T-helper 17 cell (primary cell): ENCODE measurements at places on chromosomes 16 and 17.

DNA sequence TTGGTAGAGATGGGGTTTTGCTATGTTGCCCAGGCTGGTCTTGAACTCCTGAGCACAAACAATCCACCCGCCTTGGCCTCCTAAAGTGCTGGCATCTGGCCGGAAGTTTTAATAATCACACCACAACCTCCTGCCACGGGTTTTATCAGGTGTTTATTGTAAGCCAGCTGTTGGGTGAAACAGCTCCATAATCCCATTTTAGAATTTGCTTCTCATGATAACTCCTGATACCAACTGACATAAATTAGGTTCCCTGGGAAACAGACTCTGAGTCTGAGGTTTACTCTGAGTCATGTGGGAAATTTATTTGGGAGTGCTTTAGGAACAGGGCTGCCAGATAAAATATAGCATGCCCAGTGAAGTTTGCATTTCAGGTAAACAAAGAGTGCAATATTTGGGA, 122.6 kb upstream of the MED13 start:
- no peak for DNase-seq

DNA sequence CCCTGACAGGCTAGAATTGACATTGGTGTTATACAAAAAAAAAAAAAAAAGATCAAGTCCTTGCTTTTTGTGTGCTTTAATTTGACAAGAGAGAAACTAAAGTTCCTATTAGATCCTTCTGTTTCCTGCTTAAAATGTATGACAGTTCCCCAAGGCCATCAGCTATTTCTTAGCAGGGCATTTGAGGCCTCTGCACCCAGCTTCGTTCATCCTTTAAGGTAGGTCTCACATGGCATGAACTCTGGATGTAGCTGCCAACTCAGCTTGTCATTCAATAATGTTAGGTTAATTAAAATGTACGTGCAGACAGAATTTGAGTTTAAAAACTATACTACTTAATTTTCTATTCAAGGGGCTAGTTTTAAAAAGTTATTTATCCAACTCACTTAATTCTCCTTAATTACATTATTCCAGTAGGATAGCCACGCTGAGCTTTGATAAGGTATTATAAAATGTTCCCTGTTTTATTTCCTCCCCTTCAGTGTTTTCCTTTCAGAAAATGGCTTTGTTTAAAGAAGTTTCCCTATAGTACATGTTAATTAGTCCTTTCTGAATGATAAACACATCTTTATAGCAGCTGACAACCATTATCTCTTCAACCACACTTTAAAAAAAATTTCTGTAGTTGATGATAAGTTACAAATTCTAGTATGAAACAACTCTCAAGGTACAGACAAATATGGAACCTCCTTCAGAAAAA, 1.2 kb upstream of the RFFL start:
- no peak for DNase-seq

DNA sequence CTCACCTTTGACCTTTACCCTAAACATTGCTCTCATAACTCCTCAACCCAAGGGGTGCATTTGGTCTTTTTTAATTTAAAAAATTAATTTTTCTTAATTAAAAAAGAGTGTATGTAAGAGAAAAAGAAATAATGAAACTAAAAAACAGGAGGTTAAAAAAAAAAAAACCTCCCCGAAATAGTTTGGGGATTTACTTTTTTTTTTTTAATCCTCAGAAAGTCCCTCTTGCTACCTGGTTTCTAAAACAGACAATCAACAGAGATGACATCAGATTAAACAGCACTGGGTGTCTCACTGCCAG, 301.3 kb downstream of the SOX9 start:
- no peak for DNase-seq

DNA sequence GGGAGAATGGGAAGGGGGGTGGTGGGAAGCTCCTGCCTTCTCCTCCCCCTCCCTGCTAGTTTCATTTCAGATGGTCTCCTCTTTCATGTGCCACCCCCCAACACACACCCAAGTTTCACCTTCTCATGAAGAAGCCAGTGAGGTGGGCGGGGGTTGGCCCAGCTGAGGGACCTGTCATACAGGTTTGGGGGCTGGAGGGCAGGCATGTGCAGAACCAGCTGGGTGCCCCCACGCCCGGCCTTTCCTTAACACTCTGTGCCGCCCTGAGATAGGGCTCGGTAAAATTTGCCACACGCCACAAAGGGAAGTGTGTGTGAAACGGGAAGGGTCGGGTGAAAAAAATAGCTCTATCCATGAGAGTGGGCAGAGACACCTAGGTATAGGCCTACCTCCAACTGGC, 57.4 kb downstream of the PIPOX start:
- no peak for DNase-seq

- DNase-seq = peak; percentile 19
Measured at GRCh38 chr17:17568772-17569195, 22.7 kb downstream of the PEMT start.

GRCh38 chr17:82875407-82875856, 35.6 kb upstream of the ZNF750 start:
- no peak for DNase-seq

GRCh38 chr16:58490065-58490464, 9.9 kb upstream of the NDRG4 start:
- DNase-seq = no peak

GRCh38 chr17:7167832-7168231, 11.3 kb downstream of the ASGR1 start:
- no peak for DNase-seq

GRCh38 chr16:55285586-55285985, 38.4 kb upstream of the IRX6 start:
- no peak for DNase-seq

GRCh38 chr17:35773129-35773528, 12.4 kb downstream of the C17orf50 start:
- DNase-seq = no peak

DNA sequence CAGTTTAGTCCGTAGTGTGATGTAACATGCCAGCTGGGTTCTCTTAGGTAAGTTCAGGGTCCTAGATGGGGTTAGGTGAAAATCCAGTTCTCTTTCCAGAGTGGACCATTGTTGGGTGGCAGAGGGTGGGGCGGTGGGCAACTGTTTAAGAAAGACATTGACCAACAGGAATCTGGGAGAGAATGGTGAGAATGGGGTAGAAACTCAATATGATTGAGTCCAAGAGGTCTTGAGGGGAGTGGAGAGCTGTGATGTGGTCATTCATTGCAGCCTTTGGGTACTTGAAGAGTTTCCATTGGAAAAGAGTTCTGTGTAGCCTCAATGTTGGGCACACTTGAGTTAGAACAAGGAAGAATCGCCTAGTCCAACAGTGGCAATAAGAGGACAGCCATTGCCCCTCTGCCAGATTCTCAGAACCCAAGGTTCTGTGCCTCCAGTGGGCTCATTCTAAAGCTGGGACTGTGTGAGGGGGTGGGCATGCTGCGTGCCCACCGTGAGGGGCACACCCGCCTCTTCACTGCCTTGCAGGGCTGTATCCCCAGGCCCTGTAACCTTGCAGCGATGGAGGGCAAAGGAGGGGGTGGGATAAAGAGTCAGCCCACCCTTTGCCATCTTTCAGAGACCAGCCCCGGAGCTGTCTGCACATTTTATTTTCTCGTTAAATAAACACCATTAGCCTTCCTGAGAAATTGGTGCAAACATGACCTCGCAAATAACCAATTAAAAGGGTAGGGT, 208.1 kb downstream of the CCDC182 start:
- no peak for DNase-seq

- DNase-seq = peak; percentile 43
Measured at GRCh38 chr16:22161999-22162655, at the start of gene SDR42E2. Gene SDR42E2, plus strand, starts transcription at chr16:22162506. Its CDS starts 3,077 bp downstream, at chr16:22165583.

DNA sequence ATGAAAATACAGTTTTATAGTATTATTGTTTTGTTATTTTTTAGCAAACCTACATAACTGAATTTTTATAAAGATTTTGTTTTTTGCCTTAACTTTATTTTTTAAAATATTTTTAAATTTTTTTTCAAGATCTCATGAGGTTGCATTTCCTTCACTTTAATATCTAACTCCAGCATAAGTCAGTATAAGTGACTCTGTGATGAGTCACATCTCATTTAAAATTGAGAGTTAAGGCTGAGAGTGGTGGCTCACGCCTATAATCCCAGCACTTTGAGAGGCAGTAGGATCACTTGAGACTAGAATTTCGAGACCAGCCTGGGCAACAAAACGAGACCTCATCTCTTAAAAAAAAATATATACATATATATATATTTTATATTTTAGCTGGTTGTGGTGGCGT, 44.0 kb downstream of the NLK start:
- DNase-seq = no peak

DNA sequence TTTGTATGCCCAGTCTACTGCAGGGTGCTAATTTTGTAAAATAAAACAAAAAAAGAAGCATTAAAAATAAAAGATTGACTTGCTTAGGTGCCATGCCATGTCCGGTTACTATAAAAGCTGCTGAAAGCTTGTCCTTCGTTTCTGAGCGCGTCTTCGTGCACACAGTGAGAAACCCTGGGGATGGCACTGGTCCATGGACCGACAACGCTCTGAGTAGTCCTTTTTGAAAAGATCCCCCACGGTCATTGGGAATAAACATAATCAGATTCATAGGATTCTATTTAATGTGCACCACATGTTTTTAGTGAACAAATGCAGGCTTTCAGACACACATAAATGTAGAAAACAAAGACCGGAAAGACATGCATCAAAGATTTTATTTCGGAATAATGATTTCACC, 146.3 kb downstream of the XYLT1 start:
- DNase-seq = no peak

DNA sequence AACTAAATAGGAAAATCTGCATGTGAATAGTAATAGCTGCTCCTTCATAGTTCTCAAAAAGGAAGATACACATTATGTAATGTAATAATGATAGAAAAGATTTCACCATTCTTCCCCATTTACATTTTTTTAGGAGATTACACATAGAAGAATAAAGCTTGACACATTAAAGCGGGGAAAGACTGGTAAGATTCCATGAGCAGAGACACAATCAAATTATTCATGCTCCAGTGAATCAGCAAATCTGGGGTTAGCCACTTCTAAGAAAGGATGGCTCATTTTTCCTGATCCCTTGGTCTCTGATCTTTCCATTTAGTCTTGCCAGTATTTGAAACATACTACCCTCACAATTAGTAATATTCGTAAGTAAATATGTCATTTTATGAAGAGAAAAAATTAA, 81.9 kb downstream of the CA4 start:
- no peak for DNase-seq

DNA sequence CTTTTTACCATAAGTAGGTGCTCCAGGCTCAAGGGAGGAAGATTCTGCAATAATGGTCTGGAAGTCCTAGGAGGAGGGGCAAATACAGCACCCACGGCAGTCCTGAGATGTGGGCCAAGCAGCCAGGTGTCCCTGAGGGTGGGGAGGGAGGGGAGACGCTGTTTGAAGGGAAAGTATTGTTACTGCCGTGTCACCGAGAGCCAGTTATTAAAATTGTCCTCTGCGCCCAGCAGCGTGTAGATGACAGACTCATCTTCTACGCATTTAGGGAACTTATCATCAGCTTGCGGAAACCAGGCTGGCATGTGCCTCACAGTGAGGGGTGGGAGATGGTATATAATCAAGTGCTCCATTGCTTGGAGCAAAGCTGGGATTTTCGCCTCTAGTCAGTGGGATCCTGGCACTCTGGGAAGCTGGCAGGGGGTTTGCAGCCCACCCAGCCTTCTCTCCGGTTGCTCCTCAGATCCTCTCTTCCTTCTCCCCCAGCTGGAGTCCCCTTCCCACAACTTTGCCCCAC, 104.6 kb downstream of the OR1D5 start:
- no peak for DNase-seq

DNA sequence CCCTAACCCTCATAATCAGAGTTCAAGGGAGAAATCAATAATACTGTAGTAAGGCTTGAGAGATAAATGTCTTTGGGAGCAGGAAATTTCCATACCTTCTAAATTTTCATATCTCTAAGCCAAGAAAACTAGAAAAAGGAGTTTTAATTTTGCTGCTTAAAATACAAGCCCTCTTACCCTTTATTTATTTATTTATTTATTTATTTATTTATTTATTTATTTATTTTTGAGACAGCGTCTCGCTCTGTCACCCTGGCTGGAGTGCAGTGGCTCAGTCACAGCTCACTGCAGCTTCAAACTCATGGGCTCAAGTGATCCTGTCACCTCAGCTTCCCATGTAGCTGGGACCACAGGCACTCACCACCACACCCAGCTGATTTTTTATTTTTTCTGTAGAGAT, 69.0 kb upstream of the GNAO1 start:
- no peak for DNase-seq

DNA sequence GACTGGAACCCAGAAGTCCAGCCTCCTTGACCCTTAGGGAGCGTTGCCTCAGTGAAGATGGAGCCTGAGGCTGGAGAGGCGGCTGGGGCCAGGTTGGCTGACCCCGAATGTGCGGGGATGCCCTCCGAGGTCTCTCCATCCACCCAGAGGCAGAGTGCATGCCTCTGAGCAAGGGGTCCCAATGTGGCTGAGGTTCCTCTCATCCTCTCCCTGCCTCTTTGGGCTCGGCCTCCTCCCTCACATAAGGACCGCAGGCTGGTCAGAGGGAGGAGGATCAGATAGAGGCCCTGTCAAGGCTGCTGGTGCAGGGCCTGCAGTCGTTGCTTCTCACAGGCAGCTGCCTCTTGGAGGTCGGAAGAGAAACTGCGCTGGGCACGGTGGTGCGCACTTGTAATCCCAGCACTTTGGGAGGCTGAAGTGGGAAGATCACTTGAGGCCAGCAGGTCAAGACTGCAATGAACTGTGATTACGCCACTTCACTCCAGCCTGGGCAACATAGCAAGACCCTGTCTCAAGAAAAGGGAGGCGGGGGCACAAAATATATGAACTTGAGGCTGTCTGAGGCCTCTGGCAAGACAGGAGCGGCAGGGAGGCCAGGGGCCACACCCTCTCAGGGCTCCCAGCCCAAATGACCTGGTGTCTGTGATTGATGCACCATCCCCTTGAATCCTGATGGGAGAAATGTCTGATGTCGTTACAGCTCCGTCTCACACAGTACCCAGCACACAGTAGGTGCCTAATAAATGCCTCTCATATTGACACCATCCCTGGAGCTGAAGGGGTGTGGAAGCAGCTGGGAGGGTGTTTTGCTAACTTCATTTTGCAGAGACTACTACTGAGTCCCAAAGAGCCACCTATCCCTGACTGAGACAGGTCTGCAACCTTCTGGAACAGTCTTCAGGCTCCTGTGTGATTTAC, 220.1 kb upstream of the GSE1 start:
- no peak for DNase-seq

DNA sequence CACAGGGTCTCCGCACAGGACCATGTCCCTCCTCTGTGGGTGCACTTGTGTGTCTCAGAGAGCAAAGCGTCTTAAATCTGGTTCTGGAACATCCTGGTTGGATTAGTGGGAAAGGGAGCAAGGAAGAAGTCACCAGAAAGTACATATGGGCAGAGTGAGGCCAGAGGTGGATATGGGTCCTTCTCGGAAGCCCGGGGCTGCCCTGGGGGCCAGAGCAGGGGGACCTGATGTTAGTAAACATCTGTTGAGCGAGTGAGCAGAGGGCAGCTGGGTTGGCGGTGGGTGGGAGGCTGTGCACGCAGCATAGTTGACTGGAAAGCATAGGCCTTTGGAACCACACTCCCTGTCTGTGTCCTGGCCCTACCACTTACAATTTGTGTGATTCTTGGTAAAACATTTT, 22.7 kb downstream of the UNC13D start:
- no peak for DNase-seq

- no peak for DNase-seq
Measured at GRCh38 chr16:25614716-25615265, 77.0 kb upstream of the HS3ST4 start.

GRCh38 chr16:1647856-1648255, 30.2 kb upstream of the JPT2 start:
- DNase-seq = no peak
